NCI-H2029 treated with DMSO at 0.1 percent for 48 hours (cell line): ENCODE measurements at places on chromosomes 2 and 18.

DNA sequence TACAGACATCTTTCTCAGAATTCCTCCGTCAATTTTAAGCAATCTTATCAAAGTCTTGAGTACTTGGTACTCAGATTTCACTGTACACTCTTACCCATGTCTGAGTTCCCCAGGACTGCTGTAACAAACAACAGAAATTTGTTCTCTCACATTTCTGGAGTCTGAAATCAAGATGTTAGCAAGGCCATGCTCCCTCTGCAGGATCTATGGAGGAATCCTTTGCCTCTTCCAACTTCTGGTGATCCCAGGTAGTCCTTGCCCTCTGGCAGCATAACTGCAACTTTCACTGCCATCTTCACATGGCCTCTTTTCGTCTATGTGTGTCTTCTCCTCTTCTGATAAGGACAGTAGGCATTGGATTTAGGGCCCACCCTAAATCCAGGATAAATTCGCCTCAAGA lies 17.1 kb upstream of the CACNB4 start:
- DNase-seq: no peak

GRCh38 chr2:121231385-121232000 lies 53.5 kb downstream of the TFCP2L1 start:
- no peak for DNase-seq

- no peak for DNase-seq
These were observed 203.5 kb upstream of the TWIST2 start for GRCh38 chr2:238644095-238645081.

GRCh38 chr2:27756091-27756490 lies 15.4 kb upstream of the MRPL33 start:
- no peak for DNase-seq

GRCh38 chr18:74400813-74401212 lies 56.3 kb downstream of the DIPK1C start:
- no peak for DNase-seq

GRCh38 chr18:58569490-58569911 lies 59.4 kb downstream of the ALPK2 start:
- no peak for DNase-seq

DNA sequence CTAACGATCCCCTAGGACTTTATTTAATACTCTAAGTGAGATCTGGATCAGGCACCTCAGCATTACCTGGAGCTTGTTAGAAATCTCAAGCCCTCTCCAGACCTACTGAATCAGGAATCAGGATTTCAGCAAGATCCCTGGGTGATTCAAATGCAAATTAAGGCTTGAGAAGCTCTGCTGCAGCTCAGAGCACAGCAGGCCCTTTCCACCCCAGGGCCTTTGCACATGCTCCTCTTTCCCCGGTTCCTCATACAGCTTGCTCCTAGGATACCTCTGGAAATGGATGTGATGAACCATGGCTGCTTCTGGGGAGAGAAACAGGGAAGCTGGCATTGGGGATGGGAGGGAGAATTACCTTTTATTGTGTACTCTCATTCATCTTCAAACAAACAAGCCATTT lies 40.3 kb upstream of the MGAT4A start:
- no peak for DNase-seq

DNA sequence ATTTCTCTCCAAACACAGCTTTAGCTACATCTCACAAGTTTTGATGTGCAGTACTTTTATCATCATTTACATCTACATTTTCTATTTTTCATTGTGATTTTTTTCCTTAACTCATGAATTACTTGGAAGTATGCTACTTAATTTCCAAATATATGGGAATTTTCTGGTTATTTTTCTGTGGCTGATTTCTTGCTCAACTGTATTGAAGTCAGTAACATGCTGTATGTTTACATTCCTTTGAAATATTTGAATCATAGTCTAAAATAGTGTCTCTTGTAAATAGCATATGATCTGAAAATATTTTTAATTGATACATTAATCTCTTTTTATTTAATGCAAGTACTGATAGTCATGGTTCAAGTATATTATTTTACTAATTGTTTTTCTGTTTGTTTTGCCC lies 26.0 kb upstream of the GALNT5 start:
- no peak for DNase-seq

GRCh38 chr2:61471905-61472805 lies 1.3 kb upstream of the USP34 start:
- DNase-seq: no peak

- DNase-seq: no peak
These were observed at the start of gene SLC9A2 for GRCh38 chr2:102619414-102620319. Gene SLC9A2 (plus strand): TSS chr2:102619553. CDS start chr2:102619849, 296 bp downstream.

DNA sequence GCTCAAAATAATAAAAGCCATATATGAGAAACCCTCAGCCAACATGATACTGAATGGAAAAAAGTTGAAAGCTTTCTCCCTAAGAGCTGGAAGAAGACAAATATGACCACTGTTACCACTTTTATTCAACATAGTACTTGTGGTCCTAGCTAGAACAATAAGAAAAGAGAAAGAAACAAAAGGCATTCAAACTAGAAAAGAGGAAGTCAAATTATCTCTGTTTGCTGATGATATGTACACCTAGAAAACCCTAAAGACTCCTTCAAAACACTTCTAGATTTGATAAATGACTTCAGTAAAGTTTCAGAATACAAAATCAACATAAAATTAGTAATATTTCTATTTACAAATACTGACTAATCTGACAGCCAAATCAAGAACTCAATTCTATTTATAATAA lies 328.8 kb upstream of the GCFC2 start:
- DNase-seq: no peak

DNA sequence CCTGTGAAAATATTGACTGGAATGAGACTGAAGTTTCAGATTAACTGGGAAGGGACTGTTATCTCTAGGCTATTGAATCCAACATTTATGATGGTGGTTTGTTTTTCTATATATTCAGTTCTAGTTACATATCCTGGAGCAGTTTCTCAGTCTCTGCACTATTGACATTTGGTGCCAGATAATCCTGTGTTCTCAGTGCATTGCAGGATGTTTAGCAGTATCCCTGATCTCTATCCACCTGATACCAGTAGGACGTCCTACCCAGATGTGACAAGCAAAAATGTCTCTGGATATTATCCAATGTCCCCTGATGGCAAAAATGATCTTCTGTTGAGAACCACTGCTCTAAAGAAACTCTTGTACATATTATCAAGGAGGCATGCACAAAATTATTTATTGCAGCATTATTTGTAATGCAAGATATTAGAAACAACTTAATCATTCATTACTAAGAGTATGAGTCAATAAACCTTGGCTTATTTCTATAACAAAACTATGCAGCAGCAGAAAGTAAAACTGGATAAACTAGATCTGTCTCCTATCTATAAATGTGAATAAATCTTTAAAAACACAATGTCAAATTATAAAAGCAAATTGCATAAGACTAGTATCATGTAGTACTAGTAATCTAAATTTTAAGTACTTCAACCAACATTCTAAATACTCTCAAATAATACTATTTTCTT lies 369.3 kb upstream of the RND3 start:
- DNase-seq: no peak

DNA sequence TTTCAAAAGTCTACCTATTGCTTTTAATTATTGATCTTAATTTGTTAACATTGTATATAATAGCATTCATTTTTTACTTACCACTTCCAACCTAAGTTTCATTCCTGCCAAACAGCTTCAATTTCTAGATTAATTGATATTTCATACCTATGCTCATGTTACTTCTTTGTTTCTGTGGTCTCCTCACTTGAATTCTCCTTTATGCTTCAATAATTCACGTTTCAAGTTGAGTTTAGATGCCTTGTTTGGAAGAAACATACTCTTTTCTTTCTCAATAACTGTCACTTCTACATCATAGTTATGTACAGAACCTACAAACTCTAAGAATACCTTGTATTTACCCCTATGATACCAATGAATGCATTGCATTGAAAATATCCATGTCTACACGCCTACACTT lies 862.2 kb upstream of the LRATD1 start:
- DNase-seq: no peak

DNA sequence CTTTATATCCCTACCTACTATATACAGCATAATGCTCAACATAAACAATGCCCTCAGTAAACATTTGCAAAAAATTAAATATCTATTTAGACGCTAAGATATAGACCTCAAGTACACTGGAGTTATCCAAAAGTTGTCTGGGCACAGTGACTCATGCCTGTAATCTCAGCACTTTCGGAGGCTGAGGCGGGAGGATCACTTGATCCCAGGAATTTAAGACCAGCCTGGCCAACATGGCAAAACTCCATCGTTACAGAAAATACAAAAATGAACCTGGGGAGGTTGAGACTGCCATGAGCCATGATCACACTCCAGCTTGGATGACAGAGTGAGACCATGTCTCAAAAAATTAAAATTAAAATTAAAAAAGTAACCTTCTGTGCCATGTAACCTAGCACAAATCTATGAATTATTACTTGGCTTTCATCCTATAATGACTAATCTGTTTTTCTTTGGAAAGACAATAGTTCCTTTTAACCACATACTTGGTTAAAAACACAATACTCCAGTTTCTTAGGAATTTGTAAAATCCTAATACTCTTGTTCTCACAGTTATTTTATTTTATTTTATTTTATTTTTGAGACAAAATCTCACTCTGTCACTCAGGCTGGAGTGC lies 6.7 kb upstream of the TNFAIP6 start:
- DNase-seq: no peak
